ENCODE measurements at places on chromosomes 6 and 20.

GRCh38 chr6:88865275-88865674 is 98.1 kb downstream of the RNGTT start:
- no peak for DNase-seq

DNA sequence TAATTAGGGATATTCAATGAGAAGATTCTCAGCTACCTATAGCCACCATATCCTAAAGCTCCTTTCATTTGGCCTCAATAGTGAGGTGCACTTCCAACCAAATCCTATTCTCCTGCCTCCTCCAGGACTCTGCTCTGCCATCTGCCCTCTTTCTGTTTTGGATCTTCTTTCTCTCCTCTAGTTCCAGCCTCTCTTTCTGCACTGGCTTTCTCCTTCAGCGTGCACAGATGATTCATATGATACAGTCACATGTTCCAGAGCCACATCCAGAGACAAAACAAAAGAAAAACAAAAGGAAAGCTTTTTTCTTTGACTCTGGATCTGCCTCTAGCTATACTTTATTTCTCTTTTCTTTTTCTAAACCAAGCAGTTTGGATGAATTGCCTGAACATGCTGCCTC is 531.9 kb upstream of the MAN1A1 start:
- no peak for DNase-seq

DNA sequence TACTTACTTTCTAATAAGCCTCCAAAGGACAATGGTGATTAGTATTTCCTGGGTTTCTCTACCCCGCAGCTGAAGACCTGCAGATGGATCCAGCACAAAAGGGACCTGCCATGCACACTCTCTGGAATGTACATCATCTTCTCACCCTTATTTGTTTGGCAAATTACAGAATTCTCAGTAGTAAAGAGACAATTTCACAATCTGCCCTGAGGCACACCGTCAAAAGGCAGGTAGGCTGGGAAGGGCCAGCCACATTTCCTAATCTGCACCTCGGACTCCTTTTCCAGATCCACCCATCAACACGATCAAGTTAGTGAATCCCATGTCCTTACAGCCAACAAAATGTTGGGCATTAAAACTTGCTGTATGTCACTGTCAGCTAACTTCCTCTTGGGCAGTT is 4.9 kb downstream of the OVOL2 start:
- no peak for DNase-seq

DNA sequence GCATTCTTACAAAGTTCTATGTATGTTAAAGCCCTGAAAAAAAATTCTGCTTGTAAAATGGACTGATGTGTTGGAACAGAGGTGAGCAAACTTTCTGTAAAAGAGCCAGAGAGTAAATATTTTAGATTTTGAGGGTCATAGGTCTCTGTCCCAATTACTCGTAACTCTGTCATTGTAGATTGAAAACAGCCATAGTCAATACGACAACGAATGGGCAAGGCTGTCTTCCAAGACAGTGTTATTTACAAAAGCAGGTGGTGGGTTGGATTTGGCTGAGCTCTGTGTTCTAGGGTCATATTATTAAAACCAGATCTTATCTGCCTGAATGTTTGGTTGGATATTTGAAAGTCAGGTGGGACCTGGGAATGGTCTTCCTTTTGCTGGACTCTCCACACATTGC is 135.2 kb downstream of the EYA2 start:
- DNase-seq: no peak

DNA sequence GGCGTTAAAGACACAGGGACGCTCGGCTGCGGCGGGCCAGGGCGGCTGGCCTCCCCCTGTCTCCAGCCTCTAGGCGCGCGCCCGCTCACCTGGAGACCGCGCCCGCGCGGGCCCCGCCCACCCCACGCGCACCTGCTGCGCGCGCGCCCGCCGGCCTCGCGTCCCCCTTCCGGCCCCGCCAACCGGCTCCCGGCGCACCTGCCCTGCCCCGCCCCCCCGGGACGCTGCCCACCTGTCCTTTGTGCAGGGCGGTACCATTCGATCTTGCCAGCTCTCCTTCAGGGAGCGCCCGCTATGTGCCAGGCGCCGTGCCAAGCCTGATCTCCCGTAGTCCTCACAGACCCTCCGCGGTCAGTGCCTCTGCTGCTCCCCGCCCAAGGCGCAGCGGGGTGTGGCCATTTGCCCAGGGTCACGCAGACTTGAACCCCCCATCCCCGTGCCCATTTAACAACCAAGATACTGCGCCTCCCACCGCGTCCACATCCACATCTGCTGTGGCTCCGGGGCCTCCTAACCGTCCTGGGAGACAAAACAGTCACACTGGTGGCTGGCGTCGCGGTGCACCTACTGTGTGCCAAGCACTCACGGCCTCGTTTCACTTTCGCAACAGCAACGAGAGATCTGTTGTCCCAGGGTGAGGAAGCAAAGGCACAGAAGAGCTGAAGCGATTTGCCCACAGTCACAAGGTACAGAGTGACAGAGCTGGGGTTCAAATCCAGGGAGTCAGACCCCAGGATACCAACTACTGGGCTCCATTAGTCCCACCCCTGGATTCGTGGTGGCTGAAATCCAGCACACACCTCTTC is 48.1 kb downstream of the NOL4L start:
- peak; percentile 45 for DNase-seq

DNA sequence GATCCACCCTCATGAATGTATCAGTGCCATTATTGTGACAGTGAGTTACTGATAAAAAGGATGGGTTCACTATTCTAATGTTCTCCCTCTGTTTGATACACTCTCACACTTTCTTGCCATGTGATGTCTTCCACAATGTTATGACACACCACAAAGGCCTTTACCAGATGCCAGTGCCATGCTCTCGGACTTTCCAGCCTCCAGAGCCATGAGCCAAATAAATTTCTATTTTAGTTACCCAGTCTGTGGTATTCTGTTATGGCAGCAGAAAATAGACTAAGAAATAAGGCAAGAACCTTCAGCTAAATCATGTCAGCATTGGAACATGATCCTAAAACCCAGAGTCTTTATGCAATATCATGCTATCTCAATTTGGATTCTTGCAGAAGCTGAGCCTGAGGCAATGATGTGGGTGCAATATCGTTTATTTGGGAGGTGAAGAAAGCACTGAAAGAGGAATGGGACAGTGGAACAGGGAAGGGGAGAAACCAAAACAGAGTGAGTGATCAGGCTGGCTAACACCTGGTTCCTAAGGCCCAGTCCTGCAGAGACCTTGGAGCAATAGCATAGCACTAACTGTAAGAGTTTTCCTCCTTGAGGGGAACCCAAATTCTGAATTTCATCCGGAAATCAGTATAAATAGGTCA is 130.4 kb upstream of the LRFN2 start:
- DNase-seq: no peak

DNA sequence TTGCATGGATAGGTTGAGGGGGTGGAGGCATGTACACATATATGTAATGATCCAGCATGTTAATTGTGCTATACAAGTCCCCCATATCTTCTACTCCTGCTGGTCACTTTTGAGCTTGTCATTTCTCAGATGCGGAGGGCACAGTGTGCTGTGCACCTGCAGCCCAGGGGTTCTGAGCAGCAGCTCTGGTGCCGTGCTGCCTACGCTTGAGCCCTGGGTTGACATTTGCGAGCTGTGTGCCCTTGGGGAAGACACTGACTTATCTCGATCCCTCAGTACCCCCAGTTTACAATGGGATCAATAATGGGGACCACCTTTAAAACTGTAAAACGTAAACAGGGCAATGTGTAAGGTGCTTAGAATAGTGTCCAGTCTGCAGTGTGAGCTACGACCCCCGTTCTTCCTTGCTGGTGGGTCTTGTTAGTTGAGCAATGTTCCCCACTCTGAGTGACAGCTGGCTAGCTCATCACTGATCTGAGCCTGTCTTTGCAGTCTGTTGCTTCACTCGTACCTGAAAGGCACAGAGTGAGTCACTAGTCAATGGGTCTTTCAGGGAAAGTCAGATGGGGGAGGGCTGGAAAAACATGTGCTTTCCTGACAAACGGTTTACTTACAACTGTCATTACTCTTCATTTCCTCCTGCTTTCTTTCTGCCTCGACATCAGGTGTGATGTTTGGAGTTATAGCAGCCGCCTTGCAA is 91.7 kb downstream of the SLC2A10 start:
- no peak for DNase-seq

GRCh38 chr6:137412562-137412961 is 81.6 kb downstream of the OLIG3 start:
- no peak for DNase-seq

GRCh38 chr6:170270984-170271593 is 19.8 kb downstream of the DLL1 start:
- no peak for DNase-seq

GRCh38 chr20:17077030-17077429 is 149.8 kb upstream of the PCSK2 start:
- no peak for DNase-seq

DNA sequence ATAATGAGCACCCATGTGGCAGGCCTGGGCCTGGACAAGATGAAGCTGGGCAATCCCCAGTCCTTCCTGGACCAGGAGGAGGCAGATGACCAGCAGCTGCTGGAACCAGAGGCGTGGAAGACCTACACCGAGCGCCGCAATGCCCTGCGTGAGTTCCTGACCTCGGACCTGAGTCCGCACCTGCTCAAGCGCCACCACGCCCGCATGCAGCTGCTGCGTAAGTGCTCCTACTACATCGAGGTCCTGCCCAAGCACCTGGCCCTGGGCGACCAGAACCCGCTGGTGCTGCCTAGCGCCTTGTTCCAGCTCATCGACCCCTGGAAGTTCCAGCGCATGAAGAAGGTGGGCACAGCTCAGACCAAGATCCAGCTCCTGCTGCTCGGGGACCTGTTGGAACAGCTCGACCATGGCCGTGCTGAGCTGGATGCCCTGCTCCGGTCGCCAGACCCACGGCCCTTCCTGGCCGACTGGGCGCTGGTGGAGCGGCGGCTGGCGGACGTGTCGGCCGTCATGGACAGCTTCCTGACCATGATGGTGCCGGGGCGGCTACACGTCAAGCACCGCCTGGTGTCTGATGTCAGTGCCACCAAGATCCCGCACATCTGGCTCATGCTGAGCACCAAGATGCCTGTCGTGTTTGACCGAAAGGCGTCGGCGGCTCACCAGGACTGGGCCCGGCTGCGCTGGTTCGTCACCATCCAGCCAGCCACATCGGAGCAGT is 1.9 kb downstream of the FNDC11 start:
- no peak for DNase-seq

- no peak for DNase-seq
Observed at GRCh38 chr20:6730672-6731328, 36.7 kb upstream of the BMP2 start.

Measured in T-cell (primary cell).